ENCODE measurements at places on chromosomes 16 and 17. TPM values are rescaled to one million over a fixed set of nuclear protein-coding genes. Genes with fewer than 3 reads are reported as not detected.

The HBZ gene
- not detected for total RNA-seq

DNA sequence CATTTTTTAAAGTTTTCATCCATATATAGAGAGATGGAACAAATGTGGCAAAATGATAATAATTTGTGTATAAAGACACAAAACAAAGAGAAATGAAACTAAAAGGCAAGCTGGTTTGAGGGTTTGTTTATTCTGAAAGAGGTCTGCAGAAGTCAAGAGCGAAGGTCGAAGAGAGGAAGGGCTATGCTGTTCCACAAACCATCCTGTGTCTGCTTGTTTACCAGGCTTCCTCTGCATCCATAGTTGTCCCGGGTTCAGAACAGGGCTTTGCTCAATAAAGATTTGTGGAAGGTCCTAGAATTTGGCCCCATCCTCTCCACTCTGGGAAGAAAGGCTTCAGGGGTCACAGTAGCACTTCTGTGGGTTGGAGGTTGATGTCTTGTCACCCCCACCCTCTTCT is 2.4 kb upstream of the MARVELD3 start:
- peaks cover 25% of the 10 kb centered on the region for H3K27me3 ChIP-seq
- peaks cover 3% of the 10 kb centered on the region for H3K4me1 ChIP-seq
- H3K27ac ChIP-seq: no peak overlapping the region

The CIITA gene
- 0.20 TPM for total RNA-seq

DNA sequence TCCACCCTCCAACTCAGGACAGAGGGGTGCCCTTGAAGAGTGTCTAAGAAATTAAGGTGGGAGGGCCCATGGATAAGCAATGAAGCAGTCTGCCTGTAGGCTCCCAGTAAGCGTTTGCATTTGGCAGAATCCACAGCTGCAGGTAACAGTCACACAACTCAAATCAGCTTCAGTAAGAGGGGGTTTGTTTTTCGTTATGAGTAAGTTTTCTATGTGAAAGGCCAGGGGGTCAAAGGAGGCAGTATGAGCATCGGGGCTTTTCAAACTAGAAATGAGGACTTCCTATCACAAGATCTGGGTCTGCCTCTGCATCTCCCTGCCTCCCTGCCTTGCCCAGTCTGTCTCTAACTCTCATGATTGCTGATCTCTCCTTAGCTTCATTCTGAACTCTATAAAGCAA is 128.1 kb upstream of the CCL2 start:
- no peak for DNase-seq
- no peak overlapping the region for H3K4me3 ChIP-seq
- no peaks in the 10 kb centered on the region for H3K36me3 ChIP-seq
- H3K27me3 ChIP-seq: peaks cover 66% of the 10 kb centered on the region

The NETO2 gene
- total RNA-seq: 27.5 TPM

DNA sequence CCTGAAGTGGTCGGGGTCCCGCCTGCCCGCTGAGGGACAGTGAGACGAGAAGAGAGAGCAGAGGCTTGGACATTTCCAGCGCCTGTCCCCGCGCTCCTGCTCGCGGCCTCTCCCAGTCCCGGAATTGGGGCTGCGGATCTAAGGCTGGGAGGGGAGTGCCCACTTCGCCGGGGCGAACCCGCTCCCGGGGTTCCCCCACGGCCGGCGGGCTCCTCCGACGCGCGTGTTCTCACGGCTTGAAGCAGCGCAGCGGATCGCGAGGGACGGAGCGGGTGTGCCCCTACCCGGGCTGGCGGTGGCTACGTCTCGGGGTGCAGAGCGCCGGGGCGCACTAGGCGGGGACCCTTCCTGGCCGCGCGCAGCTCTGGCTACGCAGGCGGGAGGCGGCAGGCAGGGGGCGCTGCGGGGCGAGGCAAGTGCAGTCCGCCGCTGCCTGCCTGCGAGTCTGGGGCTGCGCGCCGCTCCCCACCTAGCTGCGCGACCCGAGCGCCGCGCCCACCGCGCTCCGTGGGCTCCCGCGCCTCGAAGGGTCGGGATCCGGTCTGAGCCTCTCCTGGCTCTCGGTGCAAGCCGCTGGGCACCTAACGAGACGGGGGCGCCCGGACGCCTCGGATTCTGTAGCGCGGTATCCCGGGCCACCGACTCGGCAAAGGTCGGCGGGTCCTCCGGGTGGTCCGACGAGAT is 1.2 kb downstream of the NGFR start:
- no peak overlapping the region for H3K27ac ChIP-seq
- H3K27me3 ChIP-seq: peaks cover 73% of the 10 kb centered on the region
- DNase-seq: peak; percentile 91
- H3K36me3 ChIP-seq: no peaks in the 10 kb centered on the region
- peaks cover 29% of the 10 kb centered on the region for H3K4me1 ChIP-seq
- peak overlapping the region; percentile 70 for H3K4me3 ChIP-seq

DNA sequence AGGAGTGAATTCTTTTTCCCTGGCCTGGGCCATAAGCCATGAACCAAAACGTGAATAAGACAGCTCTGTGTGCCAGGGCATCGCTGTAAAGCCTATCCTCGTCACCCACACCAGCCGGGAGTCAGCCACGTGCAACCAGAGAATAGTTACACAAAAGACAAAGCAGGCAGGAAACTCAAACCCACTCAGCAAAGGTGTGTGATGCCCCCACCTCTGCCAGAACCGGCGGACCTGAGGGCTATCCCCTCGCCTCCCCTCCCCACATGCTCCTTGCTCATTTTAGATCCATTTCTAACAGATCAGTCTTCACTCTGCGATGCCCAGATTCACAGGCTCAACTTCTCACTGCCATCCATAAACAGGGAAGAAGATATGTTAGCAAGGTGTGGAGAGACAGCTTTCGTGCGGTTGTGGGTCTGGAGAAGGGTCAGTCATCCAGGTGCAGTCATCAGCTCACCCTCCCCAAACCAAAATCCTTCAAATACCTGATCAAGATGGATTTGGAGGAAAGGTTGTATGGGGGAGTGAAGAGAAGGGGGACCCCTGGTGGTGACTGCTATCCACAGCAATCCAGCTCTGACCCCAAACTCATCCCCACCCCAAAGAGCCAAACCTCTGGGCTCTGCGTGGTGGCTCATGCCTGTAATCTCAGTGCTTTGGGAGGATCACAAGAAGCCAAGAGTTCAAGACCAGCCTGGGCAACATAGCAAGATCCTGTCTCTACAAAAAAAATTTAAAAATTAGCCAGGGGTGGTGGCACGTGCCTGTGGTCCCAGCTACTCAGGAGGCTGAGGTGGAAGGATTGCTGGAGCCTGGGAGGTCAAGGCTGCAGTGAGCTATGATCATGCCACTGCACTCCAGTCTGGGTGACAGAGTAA is 219.2 kb downstream of the C16orf78 start:
- no peak overlapping the region for H3K4me3 ChIP-seq
- H3K27me3 ChIP-seq: peaks cover 2% of the 10 kb centered on the region
- no peak for DNase-seq
- no peak overlapping the region for H3K27ac ChIP-seq
- peaks cover 21% of the 10 kb centered on the region for H3K4me1 ChIP-seq

The MLX gene
- total RNA-seq: 27.8 TPM

The ERBB2 gene
- 142 TPM for total RNA-seq

DNA sequence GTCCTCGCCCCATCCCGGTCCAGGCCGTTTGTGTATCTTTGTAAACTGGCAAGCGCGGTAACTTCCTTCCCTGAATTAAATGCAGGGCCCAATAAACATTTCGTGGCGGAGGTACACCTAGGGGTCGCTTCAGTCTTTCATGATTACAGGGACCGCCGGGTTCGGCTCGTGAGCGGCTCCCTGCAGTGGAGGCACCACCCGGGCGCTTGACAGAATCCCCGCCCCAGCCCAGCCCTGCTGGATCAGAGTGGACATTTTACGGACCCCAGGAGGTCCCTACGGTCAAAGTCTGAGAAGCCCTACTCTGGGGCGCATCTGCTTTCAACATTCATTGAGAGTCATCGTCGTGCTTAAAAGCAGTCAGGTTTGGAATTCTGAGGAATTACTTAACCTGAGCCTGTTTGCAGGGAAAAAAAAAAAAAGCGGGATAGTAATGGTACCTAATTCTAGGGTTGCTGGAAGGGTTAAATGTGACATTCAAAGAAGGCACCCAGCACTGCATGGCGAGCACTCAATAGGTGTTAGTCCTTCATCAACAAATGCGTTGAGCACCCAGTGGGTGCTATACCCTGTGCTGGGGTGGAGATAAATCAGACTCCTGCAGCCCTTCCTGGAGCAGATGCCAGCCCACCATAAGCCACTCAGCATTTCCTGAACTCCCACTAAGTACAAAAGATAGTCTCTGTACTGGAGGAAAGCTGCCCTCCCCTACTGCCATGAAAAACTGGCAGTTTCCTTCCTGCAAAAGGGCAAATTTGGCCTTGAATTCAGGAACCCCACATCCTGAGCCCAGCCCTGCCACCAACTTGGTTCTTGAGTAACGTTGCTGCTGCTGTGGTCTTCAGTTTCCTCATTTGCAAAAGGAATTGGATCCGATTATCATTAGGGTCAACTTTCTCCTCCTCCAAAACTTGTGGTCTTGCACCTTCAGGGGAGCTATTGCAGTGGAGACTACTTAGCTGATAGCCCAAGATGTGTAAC is 658 bp upstream of the DUSP3 start:
- H3K4me1 ChIP-seq: peaks cover 7% of the 10 kb centered on the region
- no peak for DNase-seq
- peaks cover 2% of the 10 kb centered on the region for H3K36me3 ChIP-seq
- peak overlapping the region; percentile 61 for H3K27ac ChIP-seq
- peaks cover 42% of the 10 kb centered on the region for H3K27me3 ChIP-seq

GRCh38 chr16:8729779-8730334 is 55.4 kb downstream of the ABAT start:
- peaks cover 2% of the 10 kb centered on the region for H3K4me1 ChIP-seq
- H3K27ac ChIP-seq: no peak overlapping the region
- no peak for DNase-seq

- no peak for DNase-seq
- peaks cover 26% of the 10 kb centered on the region for H3K27me3 ChIP-seq
- H3K36me3 ChIP-seq: no peaks in the 10 kb centered on the region
- H3K4me1 ChIP-seq: peaks cover 10% of the 10 kb centered on the region
These were observed 10.0 kb upstream of the CD300LD start for GRCh38 chr17:74601944-74602572.

GRCh38 chr17:75289832-75290337 is 652 bp upstream of the SLC25A19 start:
- no peaks in the 10 kb centered on the region for H3K27me3 ChIP-seq
- peak overlapping the region; percentile 99 for H3K4me3 ChIP-seq
- no peaks in the 10 kb centered on the region for H3K36me3 ChIP-seq
- no peak for DNase-seq
- H3K4me1 ChIP-seq: peaks cover 10% of the 10 kb centered on the region

The KRT25 gene
- not detected for total RNA-seq

DNA sequence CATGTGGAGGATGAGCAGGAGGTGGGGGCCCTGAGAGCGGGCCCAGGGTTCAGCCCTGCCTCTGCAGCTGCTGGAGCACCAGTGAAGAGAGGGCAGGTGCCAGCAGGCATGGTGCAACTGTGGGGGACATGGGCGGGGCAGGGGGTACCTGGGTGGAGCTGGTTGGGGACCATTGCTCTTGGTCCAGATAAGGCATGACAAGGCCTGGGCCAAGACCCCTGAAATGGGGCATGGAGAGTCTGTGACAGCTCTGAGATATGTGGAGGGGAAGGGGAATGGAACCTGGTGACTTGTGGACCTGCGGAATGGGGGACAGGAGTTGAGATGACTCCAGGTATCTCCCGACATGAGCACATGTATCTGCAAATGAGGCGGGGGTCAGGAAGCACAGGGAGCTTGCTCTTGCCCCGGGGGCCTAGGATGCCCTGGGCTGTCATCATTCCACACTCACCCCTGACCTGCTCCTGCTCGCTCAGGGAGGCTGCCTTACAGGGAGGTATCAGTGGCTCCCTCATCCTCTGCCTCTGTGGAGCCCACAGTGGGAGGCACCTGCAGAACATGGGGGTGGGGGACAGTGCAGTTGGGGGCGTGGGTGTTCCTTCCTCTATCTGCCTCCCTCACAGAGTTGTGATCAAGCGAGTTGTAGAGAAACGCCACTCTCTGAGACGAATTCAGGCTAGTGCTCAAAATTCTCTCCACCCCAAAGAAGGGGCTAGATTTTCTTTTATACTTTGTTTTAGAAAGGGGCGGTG is 40.2 kb downstream of the TMEM235 start:
- H3K27ac ChIP-seq: peak overlapping the region; percentile 75
- H3K4me1 ChIP-seq: peaks cover 58% of the 10 kb centered on the region
- H3K36me3 ChIP-seq: no peaks in the 10 kb centered on the region
- no peak overlapping the region for H3K4me3 ChIP-seq
- H3K27me3 ChIP-seq: no peaks in the 10 kb centered on the region

The DHRS7C gene
- not detected for total RNA-seq

- no peak overlapping the region for H3K4me3 ChIP-seq
- peaks cover 46% of the 10 kb centered on the region for H3K4me1 ChIP-seq
- no peaks in the 10 kb centered on the region for H3K27me3 ChIP-seq
- DNase-seq: no peak
- no peaks in the 10 kb centered on the region for H3K36me3 ChIP-seq
These were observed 2.8 kb downstream of the PLCD3 start for GRCh38 chr17:45129426-45129939.

The CD300C gene
- not detected for total RNA-seq

The TM4SF5 gene
- total RNA-seq: not detected

- peaks cover 31% of the 10 kb centered on the region for H3K27me3 ChIP-seq
- H3K27ac ChIP-seq: no peak overlapping the region
- H3K4me3 ChIP-seq: no peak overlapping the region
These were observed 140.6 kb downstream of the PARN start for GRCh38 chr16:14489460-14489859.

- no peaks in the 10 kb centered on the region for H3K36me3 ChIP-seq
- no peak overlapping the region for H3K27ac ChIP-seq
- no peaks in the 10 kb centered on the region for H3K4me1 ChIP-seq
- no peak for DNase-seq
- no peak overlapping the region for H3K4me3 ChIP-seq
- peaks cover 44% of the 10 kb centered on the region for H3K27me3 ChIP-seq
These were observed 676.6 kb downstream of the TOX3 start for GRCh38 chr16:51870296-51870854.

GRCh38 chr16:31143011-31143693 is 6.7 kb downstream of the PRSS36 start:
- H3K4me1 ChIP-seq: peaks cover 33% of the 10 kb centered on the region
- H3K27ac ChIP-seq: no peak overlapping the region
- no peak for DNase-seq
- no peaks in the 10 kb centered on the region for H3K36me3 ChIP-seq
- H3K27me3 ChIP-seq: peaks cover 29% of the 10 kb centered on the region

GRCh38 chr16:57349212-57350031 is 9.2 kb upstream of the CCL22 start:
- no peaks in the 10 kb centered on the region for H3K4me1 ChIP-seq
- peaks cover 38% of the 10 kb centered on the region for H3K27me3 ChIP-seq
- no peak overlapping the region for H3K4me3 ChIP-seq
- H3K36me3 ChIP-seq: no peaks in the 10 kb centered on the region
- no peak for DNase-seq
- H3K27ac ChIP-seq: no peak overlapping the region

- no peak overlapping the region for H3K27ac ChIP-seq
- H3K4me3 ChIP-seq: no peak overlapping the region
- DNase-seq: no peak
These were observed 43.0 kb downstream of the BEAN1 start for GRCh38 chr16:66469947-66470546.

The ITGAL gene
- 0.45 TPM for total RNA-seq
